Activated CD4-positive, alpha-beta T cell treated with anti-CD3 and anti-CD28 coated beads, Interleukin-2, Interleukin-4, amounts not matched to agents 100 ng/mL and 50 ng/mL, durations not matched to agents 16 hours and 8 hours (primary cell): ENCODE measurements at places on chromosomes 5 and 9.
A peak's percentile ranks its signal among the peaks of the same experiment; 100 is the strongest.

DNA sequence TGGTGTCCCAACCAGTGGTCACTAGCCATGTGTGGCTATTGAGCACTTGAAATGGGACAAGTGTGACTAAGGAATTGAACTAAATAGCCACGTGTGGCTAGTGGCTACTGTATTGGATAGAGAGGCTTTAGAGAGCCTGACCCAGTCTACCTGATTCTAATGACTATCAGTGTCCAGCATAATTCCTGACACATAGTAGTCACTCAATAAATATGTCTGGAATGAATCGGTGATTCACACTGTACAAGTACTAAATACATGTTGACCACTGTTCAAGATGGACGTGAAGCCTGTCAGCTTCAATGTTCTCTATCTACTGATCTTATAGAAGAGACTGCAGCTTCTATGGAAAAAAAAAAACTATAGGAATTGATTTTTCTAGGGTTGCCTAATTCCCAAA is 57.7 kb upstream of the MAST4 start:
- no peak for DNase-seq

DNA sequence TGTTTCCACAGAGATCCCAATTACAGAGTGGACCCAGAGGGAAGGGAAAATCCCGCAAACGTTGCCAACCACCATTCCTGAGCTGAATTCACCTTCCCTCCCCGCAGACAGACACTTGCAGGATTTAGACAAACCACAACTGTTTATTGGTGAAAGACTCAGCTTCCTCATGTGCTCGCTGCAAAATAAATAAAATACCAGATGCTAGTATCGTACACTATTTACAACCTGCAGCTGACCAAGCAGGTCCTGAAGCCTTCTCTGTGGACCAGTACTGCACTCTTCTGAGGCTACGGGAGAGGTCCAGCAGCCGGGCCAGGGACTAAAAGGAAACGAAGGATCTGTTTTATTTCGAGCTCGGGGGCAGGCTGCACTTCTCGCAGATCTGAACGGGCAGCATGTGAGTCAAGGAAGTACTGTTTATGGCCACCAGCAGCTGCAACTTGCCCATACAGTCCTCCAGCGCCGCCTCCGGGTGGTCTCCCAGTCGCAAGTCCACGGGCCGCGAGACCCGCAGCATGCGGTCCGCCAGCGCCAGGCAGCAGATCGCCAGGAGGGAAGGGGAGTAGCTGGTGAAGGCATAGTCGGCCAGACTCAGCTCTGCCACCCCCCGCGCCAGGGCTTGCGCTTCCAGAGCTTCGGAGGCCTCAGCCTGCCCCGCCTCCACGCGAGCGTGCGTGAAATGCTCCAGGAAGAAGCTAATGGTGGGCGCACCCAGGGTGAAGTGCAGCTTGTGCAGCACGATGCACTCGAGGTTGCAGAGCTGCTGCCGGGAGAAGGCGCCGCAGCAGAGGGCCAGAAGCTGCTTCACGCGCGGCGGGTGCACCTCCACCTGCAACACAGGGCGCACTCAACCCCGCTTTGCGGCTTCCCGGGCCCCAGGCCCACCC is 2.1 kb downstream of the CCNO start:
- no peak for DNase-seq

- no peak for DNase-seq
Observed at GRCh38 chr5:167699432-167699831, 592.0 kb upstream of the WWC1 start.

DNA sequence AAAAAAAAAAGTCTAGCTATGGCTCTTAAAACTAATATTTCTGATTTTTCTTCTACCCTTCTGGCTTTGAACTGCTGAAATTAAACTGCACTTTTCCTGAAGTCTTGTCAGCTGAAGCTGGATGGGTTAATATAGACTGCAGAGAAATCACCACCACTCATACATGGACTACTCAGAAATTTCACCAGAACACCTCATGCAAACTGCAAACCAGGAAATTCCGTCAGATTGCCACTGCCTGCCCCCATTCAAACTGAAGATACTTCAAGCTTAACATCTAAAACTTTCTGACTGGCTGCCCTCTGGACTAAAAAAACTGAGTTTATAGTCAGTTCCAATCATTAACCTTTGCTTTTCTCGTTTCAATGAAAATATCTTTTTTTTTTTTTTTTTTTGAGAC is 11.6 kb upstream of the ANXA2R start:
- no peak for DNase-seq

- no peak for DNase-seq
Observed at GRCh38 chr5:123007754-123008153, 28.8 kb downstream of the PPIC start.

GRCh38 chr5:178322736-178323540 is 90.3 kb upstream of the PHYKPL start:
- no peak for DNase-seq

- DNase-seq, result no peak
Observed at GRCh38 chr9:134605966-134606357, 35.6 kb upstream of the COL5A1 start.

GRCh38 chr9:19511694-19512093 is 102.9 kb downstream of the ACER2 start:
- DNase-seq, result no peak

GRCh38 chr9:127808347-127809001 is 5.8 kb downstream of the FPGS start:
- no peak for DNase-seq

DNA sequence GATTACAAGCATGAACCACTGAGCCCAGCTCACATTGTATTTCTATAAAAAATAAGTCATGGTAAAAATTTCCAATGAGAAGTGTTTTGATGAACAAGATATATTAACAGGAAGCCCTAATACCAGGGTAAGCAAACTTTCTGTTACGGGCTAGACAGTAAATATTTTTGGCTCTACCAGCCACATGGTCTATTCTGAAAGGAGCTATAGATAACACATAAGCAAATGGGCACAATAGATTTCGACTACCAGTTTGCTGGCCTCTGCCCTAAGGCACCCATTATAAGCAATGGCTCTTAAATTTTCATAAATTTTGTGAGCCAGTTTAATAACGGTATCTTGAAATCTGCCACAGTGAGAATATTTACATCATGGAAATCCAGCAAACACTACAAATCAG is 8.1 kb downstream of the UBQLN1 start:
- DNase-seq, result no peak

DNA sequence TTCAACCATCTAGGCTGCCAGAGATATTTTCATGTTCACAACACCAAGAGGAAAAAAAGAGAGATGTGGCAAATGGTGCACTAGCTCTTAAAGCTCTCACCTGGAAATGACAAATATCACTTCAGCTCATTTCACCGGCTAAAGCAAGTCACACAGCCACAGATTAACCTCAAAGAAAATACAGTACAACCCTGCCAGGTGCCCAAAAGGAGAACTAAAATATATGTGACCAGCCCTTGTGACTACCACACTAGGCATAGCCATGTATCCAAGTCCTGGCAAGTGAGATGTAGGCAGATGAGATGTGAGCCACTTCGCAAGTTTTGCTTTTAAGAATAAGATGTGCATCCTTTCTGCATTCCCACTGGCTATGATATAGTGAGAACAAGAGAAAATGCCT is 41.4 kb downstream of the AGTPBP1 start:
- DNase-seq, result no peak

DNA sequence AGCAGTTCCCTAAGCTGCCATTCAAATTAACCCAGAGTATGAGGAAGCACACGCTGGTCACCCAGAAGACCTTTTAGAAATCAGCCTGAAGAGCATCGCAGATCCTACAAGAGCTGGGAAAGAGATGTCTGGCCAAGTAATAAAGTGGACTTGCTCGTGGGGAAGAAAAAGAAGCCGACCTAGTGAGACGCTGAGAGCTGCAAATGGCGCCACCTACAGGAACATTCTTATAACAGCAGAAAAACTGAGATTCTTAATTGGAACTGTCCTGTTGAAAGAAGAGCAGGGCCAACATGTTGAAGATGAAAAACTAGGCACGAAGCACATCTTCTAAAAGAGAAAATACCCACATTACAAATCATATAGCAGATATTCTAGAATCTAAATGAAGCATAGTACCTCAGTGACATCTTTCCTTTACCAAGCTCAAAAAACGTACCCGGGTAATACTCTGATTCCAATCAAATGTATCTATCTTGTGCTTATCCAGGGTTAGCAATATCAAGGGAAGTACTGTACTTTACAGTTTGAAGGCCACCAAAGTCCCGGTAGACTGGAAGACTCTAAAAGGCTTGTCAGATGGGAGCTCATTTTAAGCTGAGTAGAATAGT is 3.9 kb upstream of the GNAQ start:
- DNase-seq, result peak; percentile 73

GRCh38 chr5:122089096-122090013 is 11.3 kb upstream of the LOX start:
- DNase-seq, result peak; percentile 6

DNA sequence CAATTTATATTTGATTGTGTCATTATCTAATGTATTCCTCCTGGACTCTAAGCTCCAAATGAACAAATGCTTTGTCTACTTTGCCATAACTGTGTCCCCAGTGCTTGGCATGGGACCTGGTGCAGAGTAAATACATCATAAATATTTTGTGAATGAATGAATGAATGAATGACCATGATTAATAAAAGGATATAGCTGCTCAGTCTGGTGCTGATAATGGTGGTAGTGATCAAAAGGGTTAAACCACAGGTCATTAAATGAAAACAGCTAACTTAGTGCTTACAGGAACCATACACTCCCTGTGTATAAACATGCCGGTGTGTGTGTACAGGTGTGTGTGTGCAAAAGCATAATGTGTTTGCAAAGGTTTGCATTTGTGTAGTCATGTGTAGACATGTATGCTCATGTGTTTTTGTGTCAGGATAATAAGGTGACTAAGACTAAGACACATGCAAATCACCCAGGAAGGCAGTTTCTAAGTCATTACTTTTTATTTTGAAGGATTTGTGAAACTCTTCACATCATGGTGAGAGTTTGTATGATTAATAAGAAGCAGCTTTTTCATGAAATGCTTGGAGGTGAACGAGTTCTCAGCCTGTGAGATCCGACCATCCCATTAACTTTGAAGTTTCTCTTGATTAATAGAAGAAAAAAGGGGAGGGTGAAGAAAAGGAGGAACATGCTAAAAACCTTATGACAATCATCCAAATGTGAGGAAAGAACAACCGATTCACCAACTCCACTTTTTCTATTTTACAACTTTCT is 24.6 kb downstream of the SPARC start:
- DNase-seq, result peak; percentile 22

GRCh38 chr9:99000476-99001395 is 57.0 kb downstream of the COL15A1 start:
- peak; percentile 42 for DNase-seq

- no peak for DNase-seq
Observed at GRCh38 chr5:59333416-59333815, 560.1 kb downstream of the PDE4D start.

DNA sequence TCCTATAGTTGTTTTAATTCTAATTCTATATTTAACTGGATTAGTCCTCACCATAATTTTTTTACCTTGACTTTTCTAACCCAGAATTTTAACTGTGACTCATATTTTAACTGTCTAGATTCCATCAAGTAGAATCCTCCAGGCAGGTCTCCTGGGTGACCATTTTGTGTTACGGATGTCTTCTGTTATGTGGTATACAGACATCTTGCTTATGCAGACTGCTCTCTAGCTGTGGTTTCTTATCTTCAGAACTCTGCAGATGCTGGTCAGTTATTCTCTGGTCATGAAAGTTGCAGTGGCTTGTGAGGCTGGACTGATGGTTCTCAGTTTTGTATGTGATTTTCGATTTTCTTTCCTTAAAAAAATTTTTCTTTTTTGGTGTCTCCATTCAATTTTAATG is 139.4 kb downstream of the ATG10 start:
- no peak for DNase-seq

- DNase-seq, result no peak
Observed at GRCh38 chr5:5675511-5675910, 253.0 kb downstream of the ICE1 start.

- DNase-seq, result no peak
Observed at GRCh38 chr5:59267033-59267432, 626.5 kb downstream of the PDE4D start.

DNA sequence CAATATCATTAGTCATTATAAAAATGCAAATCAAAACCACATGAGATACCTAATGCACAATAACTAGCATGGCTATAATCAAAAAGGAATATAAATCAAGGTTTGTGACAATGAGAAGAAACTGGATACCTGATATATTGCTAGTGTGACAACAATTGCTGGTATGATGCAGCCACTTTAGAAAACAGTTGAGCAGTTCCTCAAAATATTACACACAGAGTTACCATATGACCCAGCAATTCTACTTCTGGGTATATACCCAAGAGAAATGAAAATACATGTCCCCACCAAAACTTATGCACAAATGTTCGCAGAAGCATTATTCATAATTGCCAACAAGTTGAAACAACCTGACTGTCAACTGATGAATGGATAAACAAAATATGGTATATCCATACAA is 339.7 kb upstream of the POU5F2 start:
- no peak for DNase-seq

- peak; percentile 87 for DNase-seq
Observed at GRCh38 chr9:136847826-136848392, 1.3 kb upstream of the PHPT1 start.

DNA sequence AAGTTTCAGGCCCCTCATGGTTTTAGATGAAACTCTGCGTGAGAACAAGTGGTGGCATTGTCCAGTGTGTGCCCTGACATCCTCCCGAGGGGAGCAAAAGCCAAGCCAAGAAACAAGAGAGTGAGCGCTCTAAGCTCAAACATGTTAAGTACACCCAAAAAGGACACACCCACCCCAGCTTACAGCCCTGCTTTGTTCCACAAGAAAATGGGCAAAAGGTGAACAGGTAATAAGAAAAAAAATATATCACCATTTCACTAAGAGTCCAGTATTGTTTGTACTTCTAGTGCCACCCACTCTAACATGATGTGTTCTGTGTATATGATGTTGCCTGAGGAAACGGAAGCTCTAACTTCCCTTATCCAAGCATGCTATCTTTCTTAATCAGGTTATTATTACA is 278.2 kb downstream of the SLIT3 start:
- no peak for DNase-seq

GRCh38 chr5:148760945-148761638 is 65.3 kb upstream of the ADRB2 start:
- DNase-seq, result peak; percentile 32

- DNase-seq, result peak; percentile 27
Observed at GRCh38 chr9:2657427-2657826, 35.8 kb downstream of the VLDLR start.

DNA sequence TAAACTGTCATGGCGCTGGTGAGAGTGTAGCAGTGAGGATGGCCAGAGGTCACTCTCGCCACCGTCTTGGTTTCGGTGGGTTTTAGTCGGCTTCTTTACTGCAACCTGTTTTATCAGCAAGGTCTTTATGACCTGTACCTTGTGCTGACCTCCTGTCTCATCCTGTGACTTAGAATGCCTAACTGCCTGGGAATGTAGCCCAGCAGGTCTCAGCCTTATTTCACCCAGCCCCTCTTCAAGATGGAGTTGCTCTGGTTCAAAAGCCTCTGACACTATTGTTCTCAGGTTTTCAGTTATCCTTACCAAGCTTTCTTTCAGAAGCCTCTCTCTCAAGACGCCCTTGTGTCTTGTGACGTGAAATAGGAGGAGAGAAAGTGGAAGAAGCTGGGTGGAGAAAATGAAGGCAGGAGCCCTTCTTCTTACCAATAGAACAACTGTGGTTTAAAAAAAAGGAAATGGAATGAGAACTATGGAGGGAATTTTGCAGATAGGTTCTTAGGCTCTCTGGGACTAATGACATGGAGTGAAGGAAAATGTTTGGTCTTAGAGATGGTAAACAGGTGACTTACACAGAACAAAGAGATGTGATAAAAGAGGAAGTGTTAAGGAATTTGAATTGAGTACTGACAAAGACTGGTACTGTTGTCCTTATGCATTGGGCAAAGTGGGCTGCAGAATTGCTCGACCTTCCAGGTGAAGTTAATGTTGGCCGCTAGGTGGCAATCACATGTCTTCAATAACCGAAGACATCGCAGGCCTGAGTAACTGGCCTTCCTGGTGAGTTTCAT is 133.3 kb upstream of the RAI14 start:
- peak; percentile 68 for DNase-seq
